IMR-90 (cell line): ENCODE measurements at places on chromosomes 1 and 21. TPM values are rescaled to one million over a fixed set of nuclear protein-coding genes. Genes with fewer than 3 reads are reported as not detected.

ITLN2 gene
- total RNA-seq: not detected in 2 replicates

FPGT gene
- total RNA-seq: 13.3 and 23.6 TPM in 2 replicates

RNASEL gene
- total RNA-seq: 6.4 and 6.5 TPM in 2 replicates

DNA sequence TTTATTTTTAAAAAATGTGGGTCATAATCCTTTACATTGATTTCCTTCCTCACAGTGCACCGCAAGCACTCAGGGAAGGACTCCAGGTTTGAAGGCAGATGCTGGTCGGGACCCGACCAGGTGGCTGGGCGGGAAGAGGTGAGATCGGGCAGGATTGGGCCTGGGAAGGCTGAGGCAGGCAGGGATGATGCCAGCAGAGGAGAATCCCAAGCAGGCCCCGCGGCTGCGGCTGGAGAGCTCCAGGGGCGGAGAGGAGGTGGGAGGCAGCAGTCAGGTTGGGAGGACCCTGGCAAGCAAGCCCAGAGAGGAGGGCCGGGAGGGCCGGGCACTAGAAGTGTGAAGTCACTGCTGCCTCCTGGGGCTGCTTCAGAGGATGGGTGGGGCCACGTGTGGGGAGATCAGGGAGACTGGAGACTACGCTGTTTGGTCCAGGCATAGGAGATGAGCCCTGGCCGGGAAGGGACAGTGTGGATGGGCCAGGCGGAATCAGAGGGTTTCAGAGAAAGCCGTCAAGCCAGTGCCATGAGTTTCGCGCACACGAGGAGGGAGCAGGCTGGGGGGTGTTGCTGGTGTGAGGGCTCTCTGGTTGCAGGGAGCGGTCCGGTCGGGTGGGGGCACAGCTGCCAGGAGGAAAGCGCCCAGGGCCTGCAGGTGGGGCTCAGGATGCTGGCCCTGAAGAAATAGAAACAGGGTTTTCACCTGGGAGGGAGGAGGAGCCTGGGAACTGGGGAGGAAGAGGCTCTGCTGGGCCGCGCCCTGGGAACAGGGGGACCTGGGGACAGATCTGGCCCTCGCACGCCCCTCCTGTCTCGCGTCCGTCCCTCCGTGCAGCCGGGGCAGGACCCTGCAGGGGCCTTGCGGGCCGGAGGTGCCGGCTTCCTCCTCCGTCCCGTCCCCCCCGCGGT lies 888 bp upstream of the COL18A1 start:
- H3K27ac ChIP-seq: no peak overlapping the region; the same call in 1 of the 2 replicates
- peaks cover 2% of the 10 kb centered on the region for H3K27me3 ChIP-seq
- peaks cover 17% of the 10 kb centered on the region for H3K4me1 ChIP-seq
- H3K36me3 ChIP-seq: peaks cover 2% of the 10 kb centered on the region

TBX15 gene
- not detected in 2 replicates for total RNA-seq

GRCh38 chr1:16021681-16022080 lies at the start of gene CLCNKA:
TSS of gene CLCNKA (plus strand) at chr1:16022036. CDS start at chr1:16022620, 584 bp downstream.
- no peak for DNase-seq
- no peak within 1 kb of the TSS for H3K27ac ChIP-seq
- no peak within 1 kb of the TSS for H3K4me3 ChIP-seq

TEX50 gene
- not detected in 2 replicates for total RNA-seq

DNA sequence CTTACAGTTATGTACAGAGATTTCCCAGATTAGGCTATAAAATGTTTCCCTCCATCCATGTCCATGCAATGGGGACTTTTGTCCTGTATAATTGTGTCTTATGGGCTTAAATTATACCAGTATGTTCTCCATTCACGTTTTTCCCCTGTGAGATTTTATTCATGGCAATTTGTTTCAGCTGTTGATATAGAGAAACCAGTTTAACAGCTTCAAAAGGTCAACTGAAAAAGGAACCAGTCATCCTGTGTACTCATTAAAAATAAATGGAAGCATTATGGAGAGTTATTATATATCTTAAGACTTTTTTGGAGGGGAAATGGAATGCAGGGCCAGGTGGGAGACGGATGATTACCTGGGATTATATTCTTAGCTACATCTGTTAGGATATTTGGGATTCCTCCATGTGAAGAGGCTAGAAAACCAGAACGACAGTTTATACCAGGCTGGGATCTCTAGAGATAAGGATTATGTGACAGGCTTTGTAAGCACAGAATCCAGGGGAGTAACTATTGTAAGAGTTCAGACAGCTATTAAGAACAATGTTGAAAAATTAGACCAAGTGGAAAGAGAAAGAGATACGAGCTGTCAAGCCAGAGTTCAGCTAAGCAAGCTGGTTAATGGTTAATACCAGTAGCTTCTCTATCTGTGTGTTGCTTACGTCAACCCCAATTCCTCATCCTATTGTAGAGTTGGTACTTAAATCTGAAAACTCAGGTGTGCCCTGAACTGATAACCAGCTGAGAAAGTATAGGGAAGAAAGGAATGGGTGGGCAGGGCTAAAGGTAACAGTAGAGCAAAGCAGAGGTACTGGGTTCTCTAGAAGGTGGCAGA lies 12.4 kb upstream of the ZNF697 start:
- DNase-seq: no peak
- no peak overlapping the region for H3K27ac ChIP-seq
- H3K27me3 ChIP-seq: peaks cover 7% of the 10 kb centered on the region

RGSL1 gene
- not detected in 2 replicates for total RNA-seq

- H3K27ac ChIP-seq: no peak overlapping the region
- H3K27me3 ChIP-seq: no peaks in the 10 kb centered on the region
- DNase-seq: peak; percentile 48
Measured at GRCh38 chr21:31098576-31099005, 60.3 kb upstream of the KRTAP19-8 start.

DNA sequence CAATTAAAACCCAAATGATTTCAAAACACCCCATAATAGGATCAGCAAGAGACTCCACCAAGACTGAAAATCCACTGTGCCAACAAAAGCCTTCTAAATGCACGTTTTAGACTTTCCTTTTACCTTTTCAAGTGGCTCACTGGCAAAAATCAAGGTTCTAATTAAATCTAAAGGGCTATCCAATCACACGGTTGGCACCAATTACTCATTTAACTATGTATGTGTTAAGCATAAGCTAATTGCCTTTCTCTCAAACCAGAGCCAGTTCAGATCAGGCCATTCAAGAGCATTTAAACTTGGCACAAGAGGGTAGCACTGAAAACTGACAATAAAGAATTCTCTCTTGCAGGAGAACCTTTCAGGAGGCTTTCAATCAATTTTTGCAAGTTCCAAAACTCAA lies 139.5 kb downstream of the RGS7 start:
- no peak overlapping the region for H3K27ac ChIP-seq
- no peaks in the 10 kb centered on the region for H3K36me3 ChIP-seq
- H3K4me1 ChIP-seq: no peaks in the 10 kb centered on the region
- no peak overlapping the region for H3K4me3 ChIP-seq

SCP2 gene
- 70.4 and 140 TPM in 2 replicates for total RNA-seq

DNA sequence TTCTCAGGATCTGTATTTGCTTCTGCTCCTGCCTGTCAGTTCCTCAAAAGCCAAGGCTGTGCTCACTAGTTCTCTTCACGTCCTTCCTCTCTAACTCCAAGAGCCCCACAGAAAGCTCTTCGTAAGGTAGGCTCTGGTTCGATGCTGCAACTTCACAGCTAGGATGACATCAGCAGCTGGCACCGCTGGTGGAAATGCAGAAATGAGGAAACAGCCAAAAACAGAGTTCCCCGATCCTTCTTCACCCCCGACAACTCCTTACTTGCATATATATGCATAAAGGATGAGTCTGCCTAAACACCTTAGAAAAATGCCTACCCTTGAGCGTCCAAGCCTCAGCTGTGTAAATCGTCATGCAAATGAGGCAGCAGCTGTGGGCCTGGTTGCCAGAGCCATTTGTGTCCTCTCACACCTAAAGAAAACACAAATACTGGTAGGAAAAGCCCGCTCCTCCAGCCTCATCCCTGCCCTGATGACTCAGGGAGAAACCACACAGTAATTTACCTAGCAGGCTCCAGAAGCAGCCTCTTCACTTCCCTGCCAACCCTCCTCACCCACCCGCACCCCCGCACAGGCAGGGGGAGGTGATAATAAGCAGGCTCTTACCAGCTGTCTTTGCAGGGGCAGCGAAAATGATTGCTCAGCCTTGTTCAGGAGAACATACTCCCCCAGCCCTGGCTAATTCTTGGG lies 28.2 kb downstream of the BATF3 start:
- no peak overlapping the region for H3K4me3 ChIP-seq
- peak; percentile 69 for DNase-seq
- H3K27me3 ChIP-seq: no peaks in the 10 kb centered on the region
- no peaks in the 10 kb centered on the region for H3K36me3 ChIP-seq
- H3K27ac ChIP-seq: no peak overlapping the region

- H3K27ac ChIP-seq: no peak overlapping the region
- no peak for DNase-seq
- H3K27me3 ChIP-seq: no peaks in the 10 kb centered on the region
Measured at GRCh38 chr1:56837244-56837939, 17.2 kb upstream of the C8A start.

CHODL gene
- under 0.01 TPM in 1 of 2 replicates, not detected in the other for total RNA-seq

KRTAP12-2 gene
- not detected in 2 replicates for total RNA-seq

RHOU gene
- total RNA-seq: 0.72 and 0.83 TPM in 2 replicates

ARMH1 gene
- total RNA-seq: 0.28 and 0.36 TPM in 2 replicates

CFAP45 gene
- 0.56 and 0.72 TPM in 2 replicates for total RNA-seq

GRCh38 chr1:3433076-3433475 lies 21.4 kb upstream of the ARHGEF16 start:
- no peaks in the 10 kb centered on the region for H3K36me3 ChIP-seq
- H3K27me3 ChIP-seq: peaks cover 2% of the 10 kb centered on the region; the same call in 1 of the 2 replicates
- H3K4me1 ChIP-seq: no peaks in the 10 kb centered on the region
- DNase-seq: no peak
- H3K27ac ChIP-seq: no peak overlapping the region
- no peak overlapping the region for H3K4me3 ChIP-seq

GRCh38 chr1:226233293-226233692 lies 9.8 kb downstream of the MIXL1 start:
- 0 out of 2 replicates have a peak, but pooled peaks cover 3% of the 10 kb centered on the region for H3K36me3 ChIP-seq
- DNase-seq: no peak
- no peak overlapping the region for H3K27ac ChIP-seq
- no peak overlapping the region for H3K4me3 ChIP-seq

DNA sequence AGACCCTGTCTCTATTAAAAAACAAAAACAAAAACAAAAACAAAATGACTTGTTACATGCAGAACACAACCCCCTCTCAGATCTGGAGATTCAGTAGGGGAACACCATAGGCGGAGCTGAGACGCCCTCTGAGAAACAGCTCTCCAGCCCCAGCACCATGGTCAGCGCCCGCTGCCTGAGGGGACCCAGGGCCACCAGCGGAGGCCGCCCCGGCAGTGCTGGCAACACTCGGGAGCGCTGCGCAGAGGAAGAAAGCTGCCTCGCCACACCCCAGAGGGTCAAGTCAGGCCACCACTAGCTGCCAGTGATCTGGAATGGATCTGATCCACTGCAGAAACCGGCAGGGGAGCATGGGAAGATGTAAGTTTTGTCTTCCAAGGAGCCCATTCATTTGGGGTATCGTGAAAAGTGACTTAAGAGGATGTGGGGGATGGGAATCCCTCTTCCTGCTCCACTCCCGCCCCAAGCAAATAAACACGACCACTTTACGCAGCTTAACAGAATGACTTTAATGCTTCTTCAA lies 3.1 kb downstream of the ACTA1 start:
- no peak overlapping the region for H3K4me3 ChIP-seq
- H3K27ac ChIP-seq: no peak overlapping the region
- DNase-seq: peak; percentile 37
- no peaks in the 10 kb centered on the region; the same call in 1 of the 2 replicates for H3K4me1 ChIP-seq
- no peaks in the 10 kb centered on the region; the same call in 1 of the 2 replicates for H3K36me3 ChIP-seq
- H3K27me3 ChIP-seq: peaks cover 69% of the 10 kb centered on the region

- no peak overlapping the region for H3K4me3 ChIP-seq
- 0 out of 2 replicates have a peak overlapping the region, but pooled peaks have one; percentile 5 for H3K27ac ChIP-seq
- no peaks in the 10 kb centered on the region for H3K27me3 ChIP-seq
- peaks cover 21% of the 10 kb centered on the region for H3K4me1 ChIP-seq
- H3K36me3 ChIP-seq: peaks cover 30% of the 10 kb centered on the region
- peak; percentile 42 for DNase-seq
Measured at GRCh38 chr21:45091550-45092322, 17.4 kb downstream of the ADARB1 start.
